GM04503 (cell line): ENCODE measurements at places on chromosomes 3 and 15.

DNA sequence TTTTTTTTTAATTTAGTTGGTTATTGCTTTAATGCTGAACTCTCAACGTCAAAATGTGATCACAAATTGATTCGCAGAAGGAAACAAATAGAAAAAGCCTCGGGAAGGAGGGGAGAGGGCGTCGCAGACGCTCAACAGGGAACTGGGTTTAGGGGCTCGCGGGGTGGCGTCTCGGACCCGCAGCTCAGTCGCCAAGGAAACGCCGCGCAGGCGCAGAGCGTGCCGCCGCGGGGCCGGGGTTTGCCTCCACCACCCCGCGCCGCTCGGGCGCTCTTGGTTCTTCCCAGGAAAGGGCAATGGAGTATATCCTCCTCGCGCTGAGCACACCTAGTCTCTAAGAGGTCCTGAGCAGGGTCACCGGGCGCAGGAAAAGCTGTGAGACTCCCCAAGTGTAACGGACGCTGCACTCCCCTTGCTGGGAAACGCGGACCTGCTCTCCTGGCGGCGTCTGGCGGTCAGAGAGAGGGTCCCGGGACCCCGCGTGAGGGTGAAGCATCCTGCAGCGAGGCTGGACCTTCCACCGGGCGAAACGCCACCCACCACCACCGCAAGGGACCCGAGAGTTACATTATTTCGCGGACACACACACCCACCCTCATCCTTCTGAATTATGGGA, 753 bp downstream of the PLCH1 start:
- no peak for DNase-seq

GRCh38 chr15:56744701-56745683, 11.7 kb upstream of the ZNF280D start:
- DNase-seq = no peak

GRCh38 chr15:22226034-22226790, 145.9 kb downstream of the OR4M2 start:
- no peak for DNase-seq

DNA sequence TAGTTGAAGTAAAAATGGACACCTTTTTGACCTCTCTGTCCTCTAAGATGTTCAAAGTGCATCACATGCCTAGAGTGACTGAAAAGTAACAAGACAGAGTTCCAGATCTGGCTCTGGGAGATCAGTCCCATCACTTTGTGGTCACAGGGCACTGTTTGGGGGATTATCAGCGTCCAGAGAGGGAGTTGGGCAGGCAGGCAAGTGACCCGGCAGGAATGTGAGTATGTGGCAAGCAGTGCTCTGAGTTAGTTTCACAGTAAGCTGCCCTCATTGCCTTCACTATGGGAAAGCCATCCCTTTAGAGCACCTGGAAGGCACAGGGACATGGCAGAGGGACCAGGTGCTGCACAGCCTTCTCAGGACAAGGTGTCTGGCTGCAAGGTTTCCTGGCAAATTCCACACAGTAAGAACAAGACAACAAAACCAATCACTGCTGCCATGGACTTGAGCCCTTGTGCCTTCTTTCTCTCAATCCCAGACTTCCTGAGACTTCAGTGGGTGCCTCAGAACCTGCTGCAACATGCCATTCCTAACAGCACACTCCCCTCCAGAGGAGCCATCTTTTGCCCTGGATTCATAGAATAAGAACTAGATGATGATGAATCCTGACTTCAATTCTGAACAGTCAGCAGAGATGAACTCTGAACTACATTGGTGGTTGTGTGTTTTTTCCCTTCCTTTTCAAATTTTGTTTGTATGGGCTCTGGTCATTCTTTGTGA, 55.2 kb downstream of the TIPARP start:
- DNase-seq = no peak

- DNase-seq = no peak
These were observed 36.6 kb downstream of the CCDC66 start for GRCh38 chr3:56593455-56594158.

GRCh38 chr15:66773129-66773873, 71.3 kb downstream of the SMAD6 start:
- DNase-seq = no peak

DNA sequence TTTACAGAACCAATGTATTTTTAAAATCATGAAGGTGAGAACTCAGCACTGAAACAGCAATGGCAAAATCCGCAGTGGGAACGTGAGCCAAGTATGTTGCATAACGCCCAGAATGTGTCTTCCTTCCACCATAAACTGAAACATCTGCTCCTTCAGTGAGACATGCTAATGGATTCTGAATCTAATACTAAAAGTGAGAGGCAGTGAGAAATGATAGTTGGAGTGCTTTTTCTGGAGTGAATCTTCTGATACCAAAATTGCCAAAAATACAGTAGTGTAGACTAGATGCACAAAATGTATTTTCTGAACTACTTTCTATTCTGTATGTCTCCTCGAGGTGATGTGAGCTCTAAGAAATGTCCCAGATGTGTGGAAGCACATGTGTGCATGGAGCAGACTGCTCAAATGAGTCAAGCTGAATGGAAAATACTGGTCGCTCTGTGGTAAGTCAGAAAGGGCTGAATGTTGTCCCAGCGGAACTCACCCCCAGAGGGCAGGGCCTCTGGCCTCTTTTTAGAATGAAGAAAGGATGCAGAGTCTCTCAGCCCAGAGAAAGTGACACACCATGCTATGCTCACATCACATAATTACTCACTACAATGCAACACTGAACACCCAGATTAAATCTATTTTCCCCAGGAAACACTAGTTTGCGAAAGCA, 73.0 kb downstream of the ATP10A start:
- peak; percentile 87 for DNase-seq

DNA sequence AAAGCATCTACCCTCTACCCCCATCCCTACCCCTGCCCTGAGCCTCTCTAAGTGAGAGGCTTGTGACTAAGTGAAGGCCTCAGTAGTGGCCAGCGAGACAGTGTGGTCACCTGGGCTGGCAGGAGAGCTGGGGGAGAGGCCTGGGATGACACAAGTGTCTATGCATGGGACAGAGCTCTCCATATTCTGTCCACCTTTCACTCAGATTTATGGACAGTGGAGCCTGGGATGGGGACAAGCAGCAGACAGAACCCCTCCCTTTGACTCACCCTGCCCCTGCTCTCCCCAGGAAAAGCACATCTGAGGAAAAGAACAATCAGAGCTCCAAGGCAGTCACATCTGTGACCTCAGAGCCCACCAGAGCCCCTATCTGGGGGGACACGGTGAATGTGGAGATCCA, 26.0 kb downstream of the CCDC33 start:
- DNase-seq = no peak

DNA sequence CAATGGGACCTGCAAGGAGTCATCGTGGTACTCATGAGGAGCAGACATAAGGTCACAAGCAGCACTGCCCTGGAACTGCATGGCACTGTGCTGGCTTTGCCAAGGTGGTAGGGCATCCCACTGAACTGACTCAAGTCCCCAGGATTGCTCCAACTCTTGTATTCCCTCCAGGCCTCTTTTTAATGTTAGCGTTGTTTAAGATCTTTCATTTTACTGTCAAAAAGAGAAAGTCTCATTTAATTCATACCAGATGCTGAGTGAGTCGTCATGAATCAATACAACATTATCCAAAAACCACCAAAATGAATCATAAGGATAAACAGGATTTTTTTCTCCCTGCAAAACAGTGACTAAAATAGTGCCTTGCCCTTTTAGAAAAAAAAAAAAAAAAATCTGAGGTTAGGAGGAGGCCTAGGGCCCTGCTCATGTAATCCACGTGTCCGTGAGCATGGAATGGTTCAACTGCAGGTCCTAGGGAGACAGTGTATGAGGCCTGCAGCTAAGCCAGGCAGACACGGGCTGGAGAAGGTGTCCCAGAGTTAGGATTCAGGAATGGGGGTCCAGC, 36.7 kb upstream of the BLM start:
- DNase-seq = peak; percentile 98

DNA sequence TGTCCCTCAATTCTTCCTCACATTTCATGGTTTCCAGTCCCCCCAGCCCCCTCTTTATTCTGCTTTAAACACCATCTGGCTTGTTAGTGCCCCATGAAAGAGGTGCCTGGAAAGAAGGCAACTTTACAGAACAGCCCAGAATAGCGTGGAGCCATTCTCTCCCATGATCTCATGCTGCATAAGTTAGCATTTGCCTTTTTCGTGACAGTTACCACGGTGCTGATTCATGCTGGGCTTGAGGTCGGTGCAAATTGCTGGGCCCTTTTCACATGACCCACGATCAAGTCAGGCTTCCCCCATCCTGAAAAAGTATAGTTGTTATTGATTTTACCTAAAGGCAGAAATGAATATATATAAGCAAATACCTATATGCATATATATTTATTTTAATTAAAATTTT, 29.6 kb downstream of the SQOR start:
- DNase-seq = peak; percentile 55

DNA sequence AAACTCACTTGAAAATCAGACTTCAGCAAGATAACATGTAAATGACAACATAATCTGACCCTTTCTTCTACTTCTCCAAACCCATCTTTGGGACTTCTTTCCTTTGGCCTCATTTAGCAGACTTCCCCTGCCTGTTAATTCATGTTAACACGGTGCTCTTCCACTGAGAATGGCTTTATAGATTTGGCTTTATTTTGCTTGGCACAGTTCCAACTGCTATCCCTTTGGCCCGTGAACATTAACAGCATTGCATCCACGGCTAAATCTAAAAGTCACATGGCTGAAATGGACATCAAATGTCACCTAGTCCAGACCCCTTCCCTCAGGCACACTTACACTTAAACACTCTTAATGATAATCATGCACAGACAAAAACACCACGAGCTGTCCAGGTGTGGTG, 3.8 kb downstream of the ZMAT3 start:
- DNase-seq = no peak

DNA sequence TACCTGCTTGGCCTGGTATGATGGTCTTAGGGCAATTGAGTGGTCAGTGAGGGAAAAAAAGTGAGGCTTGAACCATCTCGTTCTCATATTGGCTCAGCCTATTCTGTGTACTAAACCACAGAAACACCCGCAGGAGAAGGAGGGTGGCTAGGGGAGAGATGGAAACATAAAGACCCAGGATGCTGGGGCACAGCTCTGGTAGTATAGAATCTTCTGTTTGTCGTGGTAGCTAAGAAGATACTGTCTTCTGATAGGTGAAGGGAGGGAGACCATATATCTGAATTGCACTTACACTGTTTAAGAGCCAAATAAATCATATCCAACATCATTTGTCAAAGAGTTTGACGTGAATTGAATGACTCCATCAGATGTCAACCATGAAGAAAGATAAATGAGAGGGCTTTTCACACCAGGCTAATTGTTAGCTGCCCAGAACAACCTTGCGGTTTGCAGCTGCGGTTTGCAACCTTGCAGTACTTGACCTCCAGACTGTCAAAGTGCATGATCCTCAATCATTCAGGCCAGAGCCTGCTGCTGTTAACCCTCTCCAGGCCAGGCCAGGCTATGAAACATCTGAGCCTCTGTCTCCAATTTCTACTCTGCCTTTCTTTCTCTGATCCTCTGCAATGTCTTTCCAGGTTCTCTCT, 40.9 kb upstream of the PIK3R4 start:
- no peak for DNase-seq

DNA sequence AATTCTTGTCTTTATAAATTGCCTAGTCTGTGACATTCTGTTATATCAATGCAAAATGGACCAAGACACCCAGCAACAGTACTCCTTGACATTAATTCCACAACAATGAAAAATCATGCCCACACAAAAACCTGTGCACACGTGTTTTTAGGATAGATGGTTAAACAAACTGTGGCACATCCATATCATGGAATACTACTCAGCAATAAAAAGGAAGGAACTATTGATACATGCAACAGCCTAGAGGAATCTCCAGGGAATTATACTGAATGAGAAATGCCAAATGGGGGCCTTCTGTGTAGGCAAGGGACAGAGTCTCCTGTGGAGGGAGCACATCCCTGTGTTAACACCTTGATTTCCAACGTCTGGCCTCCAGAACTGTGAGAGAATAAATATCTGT, 388.5 kb downstream of the MAGI1 start:
- no peak for DNase-seq

GRCh38 chr3:15647611-15648167, 46.1 kb downstream of the BTD start:
- DNase-seq = peak; percentile 93

DNA sequence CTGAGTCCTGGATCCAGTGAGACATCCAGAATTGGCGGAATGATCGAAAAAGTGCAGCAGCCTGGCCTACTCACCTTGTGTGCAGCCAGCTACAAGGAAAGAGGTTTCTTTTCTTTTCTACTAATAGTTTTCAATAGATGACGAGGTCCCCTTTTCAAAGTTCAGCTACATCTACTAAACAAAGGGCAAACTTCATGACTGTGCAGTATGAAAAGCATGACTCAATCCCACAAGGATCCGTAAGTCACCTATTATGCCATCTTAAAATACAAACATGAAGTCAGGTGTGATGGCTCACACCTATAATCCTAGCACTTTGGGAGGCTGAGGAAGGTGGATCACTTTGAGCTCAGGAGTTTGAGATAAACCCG, 16.7 kb downstream of the MIX23 start:
- DNase-seq = no peak

GRCh38 chr3:134249296-134249841, 1.3 kb downstream of the RYK start:
- DNase-seq = no peak

GRCh38 chr3:78079514-78079913, 1039.6 kb downstream of the ROBO2 start:
- no peak for DNase-seq

DNA sequence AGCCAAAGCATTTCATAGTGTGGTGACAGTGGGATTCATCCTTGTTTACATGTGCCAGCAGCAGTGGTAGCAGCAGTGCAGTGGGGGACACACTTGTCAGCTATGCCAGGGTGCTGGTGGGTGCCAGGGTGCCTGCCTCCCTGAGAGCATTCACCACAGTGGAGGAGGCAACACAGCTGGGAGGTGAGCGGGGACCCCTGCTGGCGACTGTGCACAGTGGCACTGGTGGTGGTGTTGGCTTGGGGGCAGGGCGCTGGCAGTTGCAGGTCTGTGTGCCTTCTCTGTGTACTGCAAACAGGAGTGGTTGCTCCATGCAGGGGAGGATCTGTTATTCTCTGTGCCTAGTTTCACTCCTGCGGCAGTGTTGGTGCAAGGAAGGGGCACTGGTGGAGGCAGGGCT, 41.2 kb downstream of the CEP63 start:
- no peak for DNase-seq

DNA sequence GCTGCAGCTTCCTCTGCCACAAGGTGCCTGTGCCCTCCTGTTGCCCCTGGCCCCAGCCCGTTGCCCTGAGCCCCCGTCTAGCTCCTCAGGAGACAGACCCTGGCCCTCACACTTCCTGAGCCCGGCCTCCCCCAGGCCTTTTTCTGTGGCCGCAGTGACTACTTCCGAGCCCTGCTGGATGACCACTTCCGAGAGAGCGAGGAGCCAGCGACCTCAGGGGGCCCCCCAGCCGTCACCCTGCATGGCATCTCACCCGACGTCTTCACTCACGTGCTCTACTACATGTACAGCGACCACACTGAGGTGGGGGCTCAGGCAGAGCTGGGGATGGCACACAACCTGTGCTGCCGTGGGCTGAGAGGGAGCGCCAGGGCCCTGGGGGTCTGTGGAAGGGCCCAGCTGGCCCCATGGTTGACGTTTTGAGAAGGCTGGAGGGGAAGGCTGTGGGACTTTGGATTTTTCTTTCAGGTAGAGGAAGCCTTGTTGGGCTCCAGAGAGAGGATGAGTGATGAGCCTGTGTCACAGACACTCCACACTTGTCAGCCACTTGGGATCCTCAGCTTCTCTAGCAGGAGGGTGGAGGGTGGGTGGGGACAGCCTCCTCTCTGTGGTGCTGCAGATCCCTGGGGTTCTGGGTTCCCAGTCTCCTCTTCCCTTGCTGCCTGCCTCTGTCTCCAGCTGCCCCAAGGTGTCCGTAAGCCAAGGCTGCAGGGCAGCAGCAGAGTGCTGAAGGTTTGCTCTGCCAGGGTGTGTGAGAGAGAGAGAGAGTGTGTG, 5.0 kb downstream of the ABTB1 start:
- no peak for DNase-seq

- peak; percentile 11 for DNase-seq
These were observed 9.9 kb upstream of the CCDC54 start for GRCh38 chr3:107367353-107367752.
